CD4-positive, alpha-beta memory T cell (primary cell): ENCODE measurements at places on chromosomes 2 and 18.

GRCh38 chr18:76643199-76643598 lies 148.2 kb upstream of the ZNF516 start:
- no peak for DNase-seq

DNA sequence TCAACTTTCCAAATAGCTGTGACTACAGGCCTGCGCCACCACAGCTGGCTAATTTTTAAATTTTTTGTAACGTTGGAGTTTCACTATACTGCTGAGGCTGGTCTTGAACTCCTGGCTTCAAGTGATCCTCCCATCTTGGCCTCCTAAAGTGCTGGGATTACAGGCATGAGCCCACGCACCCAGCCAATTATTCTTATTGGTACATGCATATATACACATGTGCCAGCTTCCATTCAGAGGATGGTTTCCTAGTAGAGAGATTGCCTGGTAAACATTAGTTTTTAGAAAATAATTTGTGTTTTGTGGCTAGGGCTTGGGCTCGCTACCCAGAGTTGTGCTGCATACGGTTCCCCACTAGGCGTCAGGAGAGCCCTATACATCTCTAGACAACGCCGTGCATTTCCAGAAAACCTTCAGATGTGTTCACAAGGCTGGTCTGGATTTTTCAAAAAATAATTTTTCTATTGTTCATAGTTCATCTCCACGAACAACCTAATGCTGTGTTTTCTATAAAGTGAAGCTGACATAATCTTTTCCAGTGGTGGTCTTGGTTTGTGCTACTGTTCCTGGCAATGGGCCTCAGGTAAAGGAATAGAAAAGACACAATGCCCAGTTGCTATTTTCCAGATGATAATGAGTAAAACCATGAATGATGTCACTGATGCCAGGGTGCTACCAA lies 14.6 kb upstream of the AFG3L2 start:
- peak; percentile 49 for DNase-seq

DNA sequence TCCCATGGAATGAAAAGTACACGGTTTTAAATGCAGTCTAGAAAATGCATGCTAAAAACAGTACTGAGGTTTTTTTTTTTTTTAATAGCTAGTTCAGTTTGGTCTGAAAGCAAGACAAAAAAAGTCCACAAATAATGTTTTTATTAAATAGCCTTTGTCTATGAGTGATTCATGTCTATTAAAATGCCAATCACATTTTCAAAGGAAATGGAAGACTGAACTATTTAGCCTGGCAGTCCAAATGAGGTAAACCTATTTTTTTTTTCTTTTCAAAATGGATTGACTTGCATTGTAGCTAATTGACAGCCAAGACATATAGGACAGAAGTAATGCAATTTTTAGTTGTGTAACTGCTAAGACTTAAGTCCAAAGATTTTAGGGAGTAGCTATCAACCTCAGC lies 90.3 kb downstream of the LRP1B start:
- DNase-seq: no peak

GRCh38 chr2:107545066-107545465 lies 281.6 kb upstream of the RGPD4 start:
- DNase-seq: no peak

- DNase-seq: no peak
Measured at GRCh38 chr2:16818203-16818556, 152.5 kb upstream of the CYRIA start.

DNA sequence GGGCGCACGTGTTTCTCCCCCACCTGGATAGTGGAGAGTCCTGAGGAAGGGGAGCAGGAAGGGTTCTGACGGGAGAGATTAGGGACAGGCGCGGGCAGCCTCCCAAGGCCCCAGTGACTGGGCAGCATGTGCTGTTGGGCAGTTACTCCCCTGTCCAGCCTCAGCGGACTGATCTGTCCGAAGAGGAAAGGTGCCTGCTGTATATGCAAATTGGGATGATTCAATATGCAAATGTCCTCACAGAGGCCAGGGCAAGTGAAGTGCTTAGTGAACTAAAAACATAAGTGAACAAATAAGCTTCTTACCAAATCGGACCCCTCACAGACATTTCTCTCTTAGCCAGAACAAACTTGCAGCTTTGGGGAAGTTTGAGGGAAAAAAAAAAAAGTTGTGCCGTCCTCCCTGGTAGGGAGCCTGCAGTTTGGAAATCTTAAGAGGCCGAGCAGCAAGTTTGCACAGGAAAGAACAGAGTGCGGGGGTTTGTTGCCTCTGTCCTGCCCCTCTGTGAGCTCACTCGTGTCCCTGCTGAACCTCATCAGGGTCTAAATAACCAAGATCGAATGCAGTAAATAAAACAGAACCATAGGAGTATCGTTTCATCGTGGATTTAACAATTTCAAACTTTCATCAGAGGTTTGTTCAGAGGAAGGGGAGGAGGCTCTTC lies 141.4 kb downstream of the KCTD1 start:
- no peak for DNase-seq

- no peak for DNase-seq
Measured at GRCh38 chr2:45114221-45114955, 105.1 kb upstream of the SIX2 start.

- DNase-seq: no peak
Measured at GRCh38 chr18:293536-293935, 25.7 kb upstream of the THOC1 start.

GRCh38 chr2:76639171-76639680 lies 883.0 kb downstream of the LRRTM4 start:
- DNase-seq: no peak
